Foreskin melanocyte (primary cell): ENCODE measurements at places on chromosomes 16 and 17.

DNA sequence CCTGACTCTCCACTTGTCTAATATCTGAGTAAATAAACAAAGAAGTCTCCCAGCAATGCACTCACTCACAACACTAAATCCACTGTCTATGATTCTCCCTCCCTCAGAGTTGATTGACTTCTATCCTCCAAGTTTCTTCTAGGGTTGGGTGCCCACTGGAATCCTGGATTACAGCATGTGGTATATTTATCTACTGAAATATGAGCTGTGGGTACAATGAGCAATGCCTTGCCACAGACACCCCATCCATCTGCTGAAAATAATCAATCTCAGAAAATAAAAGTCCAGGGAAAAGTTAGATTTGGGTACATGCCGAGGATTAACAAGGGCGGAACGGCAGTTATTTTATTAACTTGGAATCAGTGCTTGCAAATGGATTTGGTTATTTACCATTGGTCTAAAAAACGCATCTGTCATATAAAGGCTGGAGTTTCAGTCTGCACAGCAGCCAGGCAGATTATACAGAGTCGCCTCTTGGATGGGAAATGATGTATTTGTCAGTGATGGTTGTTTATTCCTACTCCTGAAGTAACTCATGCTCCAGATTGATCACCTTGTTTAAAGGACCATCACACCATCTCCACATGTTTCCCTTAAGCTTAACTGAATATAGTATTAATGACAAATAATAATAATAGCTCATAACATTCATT, 193.9 kb upstream of the SOX9 start:
- DNase-seq, result no peak

DNA sequence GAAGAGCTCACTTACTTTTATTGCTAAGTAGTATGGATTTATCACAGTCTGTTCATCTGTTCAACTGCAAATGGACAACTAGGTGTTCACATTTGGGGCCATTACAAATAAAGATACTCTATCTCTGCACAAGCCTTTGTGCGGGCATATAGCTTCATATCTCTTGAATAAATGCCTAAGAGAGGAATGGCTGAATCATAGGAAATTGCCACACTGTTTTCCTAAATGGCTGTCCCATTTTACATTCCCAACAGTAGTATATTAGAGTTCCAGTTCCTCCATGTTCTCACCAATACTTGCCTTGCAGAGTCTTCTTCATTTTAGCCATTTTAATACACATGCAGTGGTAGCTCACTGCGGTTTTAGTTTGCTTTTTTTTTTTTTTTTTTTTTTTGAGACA, 20.5 kb downstream of the NSMCE1 start:
- no peak for DNase-seq

DNA sequence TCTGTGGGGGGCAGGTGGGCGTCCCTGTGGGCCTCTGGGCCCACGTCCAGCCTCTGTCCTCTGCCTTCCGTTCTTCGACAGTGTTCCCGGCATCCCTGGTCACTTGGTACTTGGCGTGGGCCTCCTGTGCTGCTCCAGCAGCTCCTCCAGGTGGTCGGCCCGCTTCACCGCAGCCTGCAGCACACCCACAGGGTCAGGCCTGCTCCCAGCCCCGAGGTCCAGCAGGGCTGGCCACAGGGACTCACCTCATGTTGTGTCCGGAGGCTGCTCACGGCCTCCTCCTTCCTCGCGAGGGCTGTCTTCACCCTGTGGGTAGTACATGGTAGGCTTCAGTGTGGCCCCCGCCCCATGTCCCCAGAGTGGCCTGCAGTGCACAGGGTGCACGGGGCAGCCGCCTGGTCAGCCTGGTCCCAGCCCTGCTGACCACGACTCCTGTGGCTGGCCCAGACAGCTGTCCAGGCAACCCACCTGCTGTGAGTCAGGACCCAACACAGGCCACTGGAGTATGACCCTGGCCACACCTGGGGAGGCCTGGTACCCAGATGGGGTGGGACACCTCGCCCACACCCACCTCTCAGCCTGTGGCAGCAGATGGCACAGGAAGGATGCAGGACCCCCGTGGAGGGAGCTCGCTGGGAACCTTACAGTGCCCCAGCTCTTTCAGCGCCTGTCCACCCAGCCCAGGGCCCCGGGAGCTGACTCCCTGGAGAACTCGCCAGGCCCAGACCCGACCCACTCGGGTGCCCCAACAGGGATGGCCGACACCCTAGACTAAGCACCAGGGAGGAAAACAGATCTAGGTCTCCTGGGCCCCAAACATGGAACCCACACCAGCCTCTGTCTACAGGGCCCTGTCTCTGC, 23.9 kb upstream of the AATK start:
- DNase-seq, result no peak

DNA sequence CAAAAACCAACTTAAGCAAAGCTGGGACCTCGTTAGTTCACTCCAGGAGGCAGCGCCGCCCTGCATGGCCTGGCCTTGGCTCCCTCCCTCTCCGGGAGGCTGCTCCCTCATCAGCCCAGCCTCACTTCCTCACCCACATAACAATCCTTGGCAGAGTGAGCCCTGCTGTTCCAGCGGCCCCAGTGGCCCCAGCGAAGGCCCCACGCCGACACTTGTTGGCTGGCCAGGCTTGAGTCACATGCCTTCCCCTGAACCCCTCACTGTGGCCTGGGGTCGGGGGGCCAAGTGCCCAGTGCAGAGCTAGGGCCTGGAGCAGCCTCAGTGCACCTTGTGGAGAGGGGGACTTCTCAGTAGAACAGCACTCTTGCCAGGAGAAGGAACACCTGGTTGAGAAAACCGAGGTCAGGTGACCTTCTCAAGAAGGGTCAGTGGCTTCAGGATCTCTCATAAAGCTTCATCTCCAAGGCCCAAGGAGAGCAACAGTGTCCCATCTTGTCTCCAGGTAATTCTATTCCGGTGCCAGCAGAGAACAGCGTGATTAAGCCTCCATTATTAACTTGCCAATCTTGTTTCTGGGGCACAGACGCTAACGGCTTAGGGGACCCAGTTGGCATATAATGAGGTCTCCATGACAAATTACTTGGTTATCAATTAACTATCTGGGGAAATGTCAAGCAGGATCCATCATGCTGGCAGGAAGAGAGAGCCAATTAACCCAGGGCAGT, 26.8 kb downstream of the ENDOV start:
- DNase-seq, result no peak

DNA sequence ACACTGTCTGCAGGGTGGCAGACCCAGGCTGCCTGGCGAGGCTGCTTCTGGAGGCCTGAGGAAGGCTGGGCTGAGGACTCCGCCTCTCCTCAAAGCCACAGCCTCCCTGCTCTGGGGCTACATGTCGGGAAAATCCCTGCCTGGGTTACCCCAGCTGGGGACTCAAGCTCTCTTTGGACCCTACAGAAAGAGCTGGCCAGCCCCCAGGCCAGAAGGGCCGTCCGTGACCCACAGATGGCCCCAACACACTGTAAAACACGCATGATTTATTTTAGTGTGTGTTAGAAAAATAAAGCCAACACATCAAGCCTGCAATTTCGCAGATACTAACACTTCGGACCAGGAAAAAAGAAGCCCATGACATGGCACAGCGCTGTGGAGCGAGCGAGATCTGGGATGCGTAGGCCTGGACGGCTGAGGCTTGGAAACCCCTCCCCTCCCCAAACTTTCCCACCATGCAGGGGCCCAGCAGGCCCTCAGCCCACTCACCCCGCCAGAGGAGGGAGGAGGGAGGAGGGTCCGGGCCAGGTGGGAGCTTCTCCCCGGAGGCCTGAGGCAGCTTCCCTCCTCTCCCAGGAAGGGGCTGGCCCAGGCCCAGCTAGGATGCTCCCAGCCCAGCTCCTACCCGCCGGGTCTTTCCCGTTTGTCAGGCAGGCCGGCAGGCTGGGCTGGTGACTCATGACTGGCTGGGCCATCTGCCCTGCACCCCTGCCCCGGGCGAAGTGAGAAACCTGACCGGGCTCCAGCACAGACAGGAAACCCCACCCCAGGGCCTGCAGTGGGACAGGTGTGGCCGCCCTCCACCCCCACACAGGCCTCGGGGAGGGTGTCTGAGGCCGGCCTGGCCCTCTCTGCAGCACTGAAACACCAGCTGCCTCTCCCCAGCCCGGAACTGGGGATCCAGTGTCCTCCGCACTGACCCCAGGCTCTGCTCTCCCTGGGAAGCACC, 34.1 kb upstream of the SLC38A10 start:
- no peak for DNase-seq

DNA sequence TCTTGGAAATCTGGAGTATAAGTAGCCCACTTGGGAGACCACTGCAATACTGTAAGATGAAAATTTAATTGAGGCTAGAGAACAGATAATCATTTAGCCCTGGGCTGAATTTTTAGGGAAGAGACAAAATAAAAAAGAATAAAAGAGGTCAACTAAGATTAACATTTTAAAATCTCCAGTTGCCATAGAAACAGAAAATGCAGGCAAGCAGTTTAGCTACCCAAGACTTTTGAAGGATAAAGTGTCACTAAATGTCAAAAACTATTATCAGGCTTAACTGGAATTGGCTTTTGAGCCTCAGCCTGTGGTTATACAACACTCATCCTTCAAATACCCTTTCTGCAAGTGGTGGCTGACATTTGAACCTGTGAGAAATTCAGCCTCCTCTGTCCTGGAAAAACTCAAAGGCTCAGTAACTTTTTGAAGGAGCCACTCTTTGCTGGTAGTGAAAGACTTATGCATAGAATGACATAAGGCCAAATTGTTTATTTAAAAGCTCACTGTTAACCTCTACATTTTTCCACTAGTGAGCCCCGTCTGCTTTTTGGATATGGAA, 220.7 kb upstream of the KCNJ16 start:
- no peak for DNase-seq

- no peak for DNase-seq
Measured at GRCh38 chr17:45697076-45697475, 87.0 kb upstream of the CRHR1 start.

GRCh38 chr16:55115506-55115905, 184.8 kb downstream of the IRX5 start:
- DNase-seq, result no peak

DNA sequence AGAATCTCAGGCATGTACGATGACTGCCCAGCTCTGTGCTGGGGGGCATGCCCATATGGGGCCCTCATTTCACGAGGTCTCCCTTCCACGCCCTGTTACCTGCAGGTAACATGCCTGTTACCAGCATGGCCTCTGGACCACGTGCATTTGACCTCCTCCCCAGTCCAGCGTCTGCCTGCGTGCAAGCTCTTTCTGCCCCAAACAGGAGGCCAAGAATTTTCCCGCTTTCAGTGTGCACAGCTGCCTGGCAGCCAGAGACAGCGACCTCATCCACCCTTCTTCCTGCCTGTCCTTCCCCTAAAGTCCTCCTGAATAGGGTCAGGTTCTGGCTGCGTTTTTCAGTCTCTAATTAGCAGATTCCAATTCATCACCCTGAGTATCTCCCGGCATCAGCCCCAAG, 306.5 kb upstream of the ZFHX3 start:
- no peak for DNase-seq

- DNase-seq, result no peak
Measured at GRCh38 chr16:11188801-11189740, 66.9 kb downstream of the SOCS1 start.

- DNase-seq, result peak; percentile 79
Measured at GRCh38 chr16:2023092-2024031, 3.3 kb upstream of the NHERF2 start.

DNA sequence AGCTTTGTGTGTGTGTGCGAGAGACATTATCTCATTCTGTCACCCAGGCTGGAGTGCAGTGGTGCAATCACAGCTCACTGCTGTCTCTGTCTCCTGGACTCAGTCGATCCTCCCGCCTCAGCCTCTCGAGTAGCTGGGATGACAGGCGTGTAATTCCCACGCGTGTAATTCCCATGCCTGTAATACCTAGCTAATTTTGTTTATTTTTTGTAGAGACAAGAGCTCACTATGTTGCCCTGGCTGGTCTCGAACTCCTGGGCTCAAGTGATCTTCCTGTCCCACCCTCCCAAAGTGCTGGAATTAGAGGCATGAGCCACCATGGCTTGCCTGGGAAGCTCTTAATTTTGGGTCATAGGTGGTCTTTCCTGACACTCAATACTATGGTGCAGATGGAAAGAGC, 205.3 kb upstream of the TNRC6C start:
- DNase-seq, result no peak

DNA sequence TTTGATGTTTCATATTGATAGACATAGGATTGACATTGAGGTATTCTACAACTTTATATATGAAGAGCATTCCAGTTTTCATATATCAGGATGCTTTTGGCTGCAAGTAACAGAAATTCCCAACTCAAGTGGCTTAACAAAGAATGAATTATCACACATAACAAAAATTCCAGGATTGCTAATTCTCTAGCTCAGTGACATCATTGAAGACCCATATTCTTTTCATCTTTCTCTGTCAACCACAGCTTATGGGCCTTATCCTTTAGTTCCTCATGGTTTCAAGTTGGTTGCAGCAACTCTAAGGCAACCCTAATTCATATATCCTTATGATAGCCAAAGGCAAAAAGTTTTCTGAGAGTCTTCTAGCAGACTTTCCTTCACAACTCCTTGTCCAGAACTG, 91.5 kb upstream of the HAS3 start:
- DNase-seq, result peak; percentile 33

DNA sequence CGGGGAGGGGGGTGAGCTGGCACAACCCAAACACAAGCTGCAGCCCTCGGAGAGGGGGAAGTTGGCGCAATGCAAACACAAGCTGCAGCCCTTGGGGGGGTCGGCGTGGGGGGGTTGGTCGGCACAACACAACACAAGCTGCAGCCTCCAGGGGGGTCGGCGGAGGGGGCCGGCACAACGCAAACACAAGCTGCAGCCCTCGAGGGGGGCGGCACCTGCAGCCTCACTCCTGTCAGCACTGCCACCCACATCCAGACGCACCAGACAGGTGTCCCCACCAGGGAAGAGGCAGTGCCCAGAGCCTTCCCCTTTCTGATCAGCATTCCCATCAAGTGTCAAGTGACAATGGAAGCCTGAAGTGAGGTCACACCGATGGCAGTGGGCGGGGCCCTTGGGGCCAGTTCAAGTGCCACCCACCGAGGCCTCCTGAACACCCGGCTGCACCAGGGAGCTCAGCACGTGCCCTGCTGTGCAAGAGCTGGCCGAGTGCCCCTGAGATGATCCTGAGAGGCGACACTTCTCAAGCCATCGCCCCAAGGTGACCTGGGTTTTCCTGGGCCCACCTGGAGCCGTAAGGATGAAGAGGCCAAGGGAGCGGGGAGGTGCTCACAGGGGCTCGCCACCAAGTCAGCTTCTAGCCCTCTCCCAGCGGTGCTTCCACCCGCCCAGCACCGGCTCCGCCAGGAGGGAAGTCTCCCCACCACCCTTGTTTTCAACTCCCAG, 59.3 kb downstream of the KLHDC4 start:
- DNase-seq, result no peak

DNA sequence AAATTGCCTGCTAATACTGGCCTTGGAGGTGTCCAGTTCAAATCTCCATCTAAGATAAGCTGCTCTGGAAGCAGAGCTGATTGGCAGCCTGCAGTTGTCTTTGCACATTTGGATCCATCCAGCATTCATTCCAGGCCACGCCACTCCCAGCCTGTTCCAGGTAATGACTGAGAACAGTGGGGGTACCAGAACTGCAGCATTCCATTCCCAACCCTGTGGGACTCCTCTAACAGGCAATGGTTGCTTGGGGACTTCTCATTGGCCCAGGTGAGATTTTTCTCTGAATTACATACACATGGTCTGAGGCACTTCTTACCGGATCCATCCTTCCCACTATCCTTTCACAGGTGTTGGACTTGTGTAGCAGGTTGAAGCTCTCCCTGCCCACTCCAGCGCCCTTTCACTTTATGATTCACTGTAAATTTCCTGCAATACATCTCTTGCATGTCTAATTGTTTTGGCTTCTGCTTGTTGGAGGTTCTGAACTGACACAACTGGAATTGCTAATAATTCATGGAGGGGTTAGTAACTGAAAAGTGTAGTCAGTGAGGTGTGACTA, 206.1 kb upstream of the ZFHX3 start:
- no peak for DNase-seq
